MM.1S (cell line): ENCODE measurements at places on chromosomes 16 and 17.

DNA sequence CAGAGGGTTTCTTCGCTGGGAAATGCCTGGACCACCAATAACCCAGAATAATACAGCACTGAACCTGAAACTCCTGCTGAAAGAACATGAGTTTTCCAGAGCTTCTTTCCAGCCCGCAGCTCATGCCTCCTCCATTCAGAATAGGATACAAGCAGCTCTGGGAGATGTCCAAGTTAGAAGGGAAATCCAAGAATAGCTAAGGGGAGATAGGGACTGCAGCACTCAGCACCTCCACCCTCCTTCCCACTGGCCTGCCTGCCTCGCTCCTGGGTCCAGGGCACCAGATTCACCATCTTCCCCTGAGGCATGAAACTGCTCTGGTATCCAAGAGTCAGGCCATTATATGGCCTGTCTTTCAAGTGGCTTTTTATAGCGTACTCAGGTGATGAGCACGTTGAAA lies 4.1 kb downstream of the KRT31 start:
- DNase-seq: no peak

DNA sequence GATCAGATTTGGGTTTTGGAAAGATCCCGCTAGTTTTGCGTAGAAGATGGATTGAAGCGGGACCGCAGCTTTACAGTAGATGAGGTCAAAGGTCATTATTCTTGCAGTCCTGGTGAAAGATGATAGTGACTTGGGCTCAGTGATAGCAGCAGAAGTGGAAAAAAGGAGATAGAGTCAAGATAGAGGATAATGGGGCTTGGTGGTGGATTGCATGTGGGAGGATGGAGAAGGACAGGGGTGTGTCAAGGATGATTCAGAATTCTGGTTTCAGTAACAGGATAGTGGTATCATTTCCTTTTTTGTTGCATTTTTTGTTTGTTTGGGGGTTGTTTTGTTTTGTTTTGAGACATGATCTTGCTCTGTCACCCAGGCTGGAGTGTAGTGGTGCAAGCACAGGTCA lies 28.7 kb downstream of the CHD9NB start:
- no peak for DNase-seq

- DNase-seq: no peak
These were observed 1.0 kb upstream of the SDK2 start for GRCh38 chr17:73645050-73645871.

DNA sequence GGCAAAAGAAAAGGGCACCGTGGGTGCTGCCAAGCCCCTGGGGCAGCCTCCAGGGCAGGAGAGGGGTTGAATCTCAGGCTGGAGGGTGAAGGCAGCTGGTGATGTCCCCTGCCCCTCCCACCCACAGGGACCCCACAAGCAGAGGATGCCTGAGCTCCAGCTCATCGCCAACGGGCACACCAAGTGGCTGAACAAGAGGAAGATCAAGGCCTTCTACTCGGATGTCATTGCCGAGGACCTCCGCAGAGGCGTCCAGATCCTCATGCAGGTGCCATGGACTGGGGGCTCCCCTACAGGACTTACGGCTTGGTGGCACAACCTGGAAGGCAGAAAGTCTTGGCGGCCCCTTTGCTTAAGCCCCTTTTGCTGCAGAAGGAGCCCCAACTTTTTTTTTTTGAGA lies 21.8 kb downstream of the SLC12A3 start:
- DNase-seq: no peak

DNA sequence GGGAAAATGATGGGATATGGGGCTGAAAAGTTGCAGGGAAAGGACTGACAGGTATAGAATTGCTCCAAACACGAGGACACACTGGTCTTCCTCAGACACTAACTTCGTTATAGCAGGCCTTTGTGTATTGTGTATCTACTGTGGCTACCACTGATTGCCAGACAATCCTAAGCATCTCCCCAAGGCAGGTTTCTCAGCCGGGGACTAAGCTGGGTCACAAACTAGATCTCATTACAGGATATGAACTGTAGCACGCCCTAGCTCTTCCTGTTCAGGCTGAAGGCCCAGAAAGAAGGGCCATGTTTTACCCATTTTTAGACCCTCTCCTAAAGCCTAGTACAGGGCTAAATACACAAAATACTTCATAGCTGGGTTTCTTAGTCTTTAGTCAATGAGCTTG lies 5.1 kb upstream of the RANGRF start:
- DNase-seq: no peak

DNA sequence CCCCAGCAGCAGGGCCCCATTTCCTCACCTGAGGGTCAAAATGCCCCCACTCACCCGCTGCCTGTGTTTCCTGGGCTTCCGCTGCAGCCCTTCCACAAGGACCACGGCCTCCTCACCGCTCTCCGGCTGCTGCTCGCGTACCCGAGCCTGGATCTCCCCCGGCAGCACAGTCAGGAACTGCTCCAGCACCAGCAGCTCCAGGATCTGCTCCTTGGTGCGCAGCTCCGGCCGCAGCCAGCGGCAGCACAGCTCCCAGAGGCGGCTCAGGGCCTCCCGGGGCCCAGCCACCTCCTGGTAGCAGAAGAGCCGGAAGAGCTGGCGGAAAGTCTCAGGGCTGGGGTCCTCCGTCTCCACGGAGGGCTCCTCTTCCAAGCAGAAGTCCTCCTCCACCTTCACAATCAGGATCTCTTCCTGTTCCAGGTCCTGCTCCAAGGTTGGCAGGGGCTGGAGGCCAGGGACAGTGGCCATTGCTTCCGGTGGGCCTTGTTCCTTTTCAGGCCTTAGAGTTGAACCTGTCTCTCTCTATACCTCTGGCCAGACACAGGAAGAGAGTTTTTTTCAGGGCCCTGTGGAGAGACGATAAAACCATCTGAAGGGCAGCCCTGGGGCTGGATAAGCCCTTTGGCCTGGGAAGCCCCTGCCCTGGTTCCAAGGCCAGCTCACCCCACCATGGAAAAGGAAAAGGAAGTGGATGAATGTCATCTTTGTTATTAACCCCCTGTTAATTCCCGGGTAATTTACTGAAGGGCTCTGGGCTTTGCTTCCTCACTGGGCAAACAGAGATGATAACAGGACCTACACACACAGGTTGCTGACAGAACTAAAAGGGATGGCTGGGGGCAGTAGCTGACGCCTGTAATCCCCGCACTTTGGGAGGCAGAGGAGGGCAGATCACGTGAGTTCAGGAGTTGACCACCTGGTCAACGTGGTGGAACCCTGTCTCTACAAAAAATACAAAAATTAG lies 1.2 kb downstream of the ZNF500 start:
- no peak for DNase-seq

GRCh38 chr17:14346801-14347200 lies 45.9 kb downstream of the HS3ST3B1 start:
- no peak for DNase-seq

GRCh38 chr16:56317998-56318826 lies 107.1 kb downstream of the AMFR start:
- peak; percentile 58 for DNase-seq

DNA sequence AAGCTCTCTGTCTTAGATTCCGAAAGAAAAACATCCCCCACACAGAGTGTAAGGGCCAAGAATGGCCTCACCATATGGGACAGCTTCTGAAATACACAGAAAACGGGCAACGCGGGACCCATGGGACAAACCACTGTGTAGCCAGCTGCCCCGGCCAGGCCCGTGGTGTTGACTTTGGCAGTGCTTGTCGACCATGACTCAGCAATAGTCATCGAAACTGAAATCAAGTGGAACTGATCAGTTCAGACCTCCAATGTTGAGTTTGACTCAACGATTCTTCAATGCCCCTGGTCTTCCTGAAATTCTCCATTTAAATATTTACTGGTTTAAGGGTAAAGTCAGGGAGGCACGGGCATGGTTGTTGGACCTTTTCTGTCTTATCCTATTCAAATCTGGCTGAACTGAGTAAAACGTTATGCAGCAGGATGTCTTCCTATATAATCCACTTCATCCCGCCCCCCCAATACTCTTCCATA lies 27.5 kb downstream of the ZFHX3 start:
- no peak for DNase-seq

DNA sequence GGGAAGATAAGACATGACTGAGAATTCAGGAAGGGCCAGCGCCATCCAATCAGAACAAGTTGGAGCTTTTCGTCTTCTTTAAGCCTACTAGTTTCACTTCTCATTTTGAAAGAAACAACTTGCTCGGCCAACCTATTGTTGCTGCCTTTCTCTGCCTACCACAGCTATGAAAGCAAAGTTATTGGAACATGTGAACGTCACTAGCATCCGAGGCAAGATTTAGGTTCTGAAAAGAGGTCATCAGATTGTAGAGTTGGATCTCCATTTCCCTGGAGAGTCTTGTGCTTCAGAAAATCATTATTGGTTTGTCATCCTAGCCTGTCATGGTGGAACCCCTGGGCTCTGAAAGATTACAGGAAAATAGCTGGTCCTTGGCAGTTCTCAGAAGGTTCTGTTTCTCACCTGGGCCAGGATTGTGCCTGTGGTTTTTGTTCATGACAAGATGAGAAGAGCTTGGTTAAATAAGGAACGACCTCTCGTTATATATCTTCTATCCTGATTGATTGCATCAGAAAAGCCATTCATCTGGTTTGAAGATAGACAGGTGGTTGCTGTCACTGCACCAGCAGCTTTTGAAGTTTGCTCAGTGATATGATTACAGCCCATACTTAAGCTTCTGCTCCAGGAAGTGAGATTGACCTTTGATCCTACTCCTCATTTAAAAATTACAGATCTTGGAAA lies 25.3 kb downstream of the CDH13 start:
- peak; percentile 53 for DNase-seq

- no peak for DNase-seq
These were observed 59.0 kb downstream of the PHKB start for GRCh38 chr16:47519996-47520679.

DNA sequence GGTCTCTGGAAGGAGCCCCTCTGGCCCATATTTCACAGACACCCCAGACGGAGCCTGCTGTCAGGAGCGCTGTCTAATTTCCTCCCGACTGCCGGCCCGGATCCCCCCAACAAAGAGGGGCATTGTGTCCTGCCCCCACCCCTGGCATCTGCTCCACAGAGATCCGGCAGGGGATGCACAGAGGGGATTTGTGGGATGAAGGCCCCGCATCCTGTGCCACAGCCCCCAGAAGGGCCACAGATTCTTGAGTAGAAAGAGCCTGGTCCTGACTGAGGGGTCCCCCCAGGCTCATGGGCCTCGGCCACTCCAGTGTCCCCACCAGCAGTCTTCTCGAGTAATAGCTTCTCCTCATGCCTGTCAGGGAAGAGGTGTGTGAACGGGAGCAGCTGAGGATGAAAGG lies 29.5 kb downstream of the MEOX1 start:
- DNase-seq: no peak

GRCh38 chr17:79739148-79740062 lies 8.7 kb downstream of the ENPP7 start:
- DNase-seq: no peak

GRCh38 chr16:79422064-79422463 lies 178.5 kb downstream of the MAF start:
- no peak for DNase-seq

GRCh38 chr17:46736100-46736499 lies 82.4 kb downstream of the WNT3 start:
- DNase-seq: no peak

GRCh38 chr16:8675183-8676159 lies 1.1 kb downstream of the ABAT start:
- no peak for DNase-seq

DNA sequence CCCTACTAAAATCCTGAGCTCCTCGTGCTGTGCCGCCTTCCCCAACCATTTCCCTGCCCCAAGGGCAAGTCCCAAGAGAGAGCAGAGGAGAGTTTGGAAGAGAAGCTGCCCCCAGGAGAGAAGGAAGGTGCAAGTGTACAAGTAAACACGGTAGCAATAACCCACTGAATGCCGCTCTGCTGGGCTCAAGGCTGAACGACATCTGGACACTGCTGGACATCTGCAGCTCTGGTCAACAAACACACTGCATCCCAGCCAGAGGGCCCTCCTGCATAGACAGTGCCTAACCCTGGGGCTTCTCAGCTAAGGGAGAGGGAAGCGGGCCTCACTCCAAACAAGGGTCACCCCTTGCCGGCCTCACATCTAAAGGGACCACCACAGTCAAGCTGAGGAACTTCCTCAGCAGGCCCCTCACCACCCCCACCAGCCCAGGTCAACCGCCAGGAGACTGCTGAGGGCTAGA lies 12.7 kb downstream of the JUP start:
- no peak for DNase-seq
